ENCODE measurements at places on chromosomes 6 and 20. TPM values are rescaled to one million over a fixed set of nuclear protein-coding genes. Genes with fewer than 3 reads are reported as not detected.

DNA sequence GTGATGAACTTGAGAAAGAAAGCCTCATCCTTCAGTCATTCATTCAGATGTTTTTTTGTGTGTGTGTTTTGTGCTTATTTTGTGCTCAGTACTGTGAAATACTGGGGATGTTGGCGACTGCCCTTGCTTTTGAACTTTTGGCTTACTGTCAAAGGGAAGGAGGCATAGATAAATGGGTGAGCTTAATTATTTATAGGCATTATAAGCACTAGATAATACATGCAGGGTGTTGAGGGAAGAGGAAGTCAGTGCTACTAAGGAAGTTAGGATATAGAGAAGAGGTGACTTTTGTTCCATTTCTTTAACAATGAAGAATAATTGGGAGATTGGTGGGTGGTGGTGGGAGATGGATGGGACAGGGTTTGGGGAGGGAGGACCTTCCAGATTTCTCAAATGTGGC lies 23.6 kb downstream of the XRN2 start:
- no peak for DNase-seq

DNA sequence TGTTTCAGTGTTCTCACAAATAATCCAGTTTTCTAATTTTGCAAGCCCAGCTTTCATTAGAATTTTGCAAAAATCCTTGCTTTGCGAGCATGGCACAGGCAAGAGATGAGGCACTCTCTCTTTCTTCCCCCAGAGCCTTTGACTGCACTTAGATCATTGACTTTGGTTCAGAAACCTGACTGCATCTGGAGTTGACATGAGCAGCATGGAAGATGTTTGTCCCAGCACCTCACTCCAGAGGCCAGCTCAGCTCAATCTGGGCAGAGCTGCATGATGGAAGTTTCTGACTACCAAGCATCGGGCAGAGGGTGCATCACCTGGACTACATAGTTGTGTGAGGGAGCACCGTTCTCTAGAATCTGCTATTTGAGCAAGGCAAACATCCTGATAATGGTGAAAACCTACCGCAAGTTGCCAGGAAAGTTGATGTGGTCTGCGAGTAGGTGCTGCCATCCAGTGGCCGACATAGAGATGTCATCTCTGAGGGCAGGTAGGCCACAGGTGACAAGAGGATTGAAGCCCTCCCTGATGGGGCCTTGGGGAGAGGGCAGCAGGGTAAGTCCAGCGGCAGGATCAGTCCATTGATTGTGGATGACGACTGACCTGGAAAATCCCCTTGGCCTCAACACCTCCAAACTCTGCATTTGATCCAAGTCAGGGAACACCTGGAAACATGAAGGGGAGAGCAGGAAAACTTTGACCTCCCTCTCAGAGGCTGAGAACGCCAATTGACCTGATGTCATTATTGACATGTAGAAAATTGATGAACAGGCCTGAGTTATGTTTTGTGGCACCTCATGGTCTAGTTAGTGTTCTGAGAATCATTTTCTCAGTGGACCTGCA lies 3.8 kb upstream of the LPA start:
- DNase-seq: no peak

DNA sequence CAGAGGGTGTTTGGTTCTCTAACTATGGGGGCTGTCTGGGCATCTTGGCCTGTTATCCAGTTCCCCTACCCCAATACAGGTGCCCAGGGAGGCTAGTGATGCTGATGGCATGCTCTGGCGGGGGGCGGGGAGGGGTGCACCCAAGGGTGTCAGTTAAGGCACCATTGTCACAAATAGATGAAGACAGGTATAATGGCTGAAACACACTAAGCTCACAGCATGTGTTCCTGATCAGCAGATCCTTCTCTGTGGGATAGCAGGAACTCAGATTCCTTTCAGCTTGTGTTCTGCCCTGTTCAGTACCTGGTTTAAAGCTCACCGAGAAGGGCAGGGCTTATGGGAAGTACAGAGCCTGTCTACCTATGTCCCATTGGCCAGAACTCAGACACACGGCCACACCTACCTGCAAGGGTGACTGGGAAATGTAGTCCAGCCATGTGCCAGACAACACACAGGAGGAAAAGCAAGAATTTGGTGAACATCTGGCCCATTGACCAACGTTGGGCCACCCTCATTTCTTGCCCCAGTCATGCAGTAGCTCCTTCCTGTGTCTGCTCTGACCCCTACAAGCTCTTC lies 3.4 kb upstream of the RSPO4 start:
- peak; percentile 41 for DNase-seq

DNA sequence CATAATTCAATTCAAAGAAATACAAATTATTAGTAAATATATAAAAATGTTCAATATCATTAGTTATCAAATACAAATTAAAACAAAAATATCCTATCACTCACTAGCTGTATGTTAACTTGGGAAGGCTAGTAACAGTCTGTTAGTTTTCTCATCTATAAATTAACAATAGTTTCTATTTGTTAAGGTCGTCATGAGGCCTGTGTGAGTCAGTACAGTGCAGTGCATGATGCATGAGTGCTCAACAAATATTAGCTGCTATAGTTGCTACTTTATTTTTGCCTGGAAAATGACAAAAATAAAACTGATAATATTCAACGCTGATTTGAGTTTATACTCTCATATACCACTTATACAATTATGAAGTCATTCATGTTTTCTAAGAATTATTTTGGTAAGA lies 401.6 kb upstream of the RUNX2 start:
- no peak for DNase-seq

Gene SYNGAP1
- total RNA-seq: 70.5 TPM

- DNase-seq: no peak
These were observed 42.9 kb downstream of the ZFAND3 start for GRCh38 chr6:37862430-37862829.

- DNase-seq: no peak
These were observed 53.2 kb downstream of the MAP3K5 start for GRCh38 chr6:136739071-136739470.

GRCh38 chr6:13304101-13304500 lies 24.2 kb downstream of the TBC1D7 start:
- no peak for DNase-seq

DNA sequence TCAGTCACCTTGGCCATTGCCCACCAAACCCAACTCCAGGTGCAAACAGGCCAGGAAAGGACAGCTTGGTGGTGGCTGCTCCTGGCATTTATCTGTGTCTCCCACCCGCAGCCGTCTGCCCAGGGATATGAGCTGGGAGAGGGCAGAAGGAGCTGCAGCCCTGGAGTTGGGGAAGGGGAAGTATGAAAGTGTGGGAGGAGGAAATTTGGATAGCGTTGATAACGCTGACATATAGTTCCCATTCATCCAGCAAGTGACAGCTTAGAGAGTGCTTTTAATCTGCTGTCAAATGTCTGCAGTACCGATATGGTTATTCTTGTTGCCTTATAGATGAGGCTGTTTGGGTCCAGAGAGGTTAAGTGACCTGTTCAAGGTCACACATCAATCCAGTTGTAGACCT lies 741 bp downstream of the KCNK16 start:
- DNase-seq: no peak

- no peak for DNase-seq
These were observed 150.6 kb upstream of the HSF2 start for GRCh38 chr6:122248844-122249243.

- no peak for DNase-seq
These were observed 122.3 kb downstream of the TBXT start for GRCh38 chr6:166045173-166045859.

- DNase-seq: no peak
These were observed 39.8 kb downstream of the TGM6 start for GRCh38 chr20:2420510-2420909.

DNA sequence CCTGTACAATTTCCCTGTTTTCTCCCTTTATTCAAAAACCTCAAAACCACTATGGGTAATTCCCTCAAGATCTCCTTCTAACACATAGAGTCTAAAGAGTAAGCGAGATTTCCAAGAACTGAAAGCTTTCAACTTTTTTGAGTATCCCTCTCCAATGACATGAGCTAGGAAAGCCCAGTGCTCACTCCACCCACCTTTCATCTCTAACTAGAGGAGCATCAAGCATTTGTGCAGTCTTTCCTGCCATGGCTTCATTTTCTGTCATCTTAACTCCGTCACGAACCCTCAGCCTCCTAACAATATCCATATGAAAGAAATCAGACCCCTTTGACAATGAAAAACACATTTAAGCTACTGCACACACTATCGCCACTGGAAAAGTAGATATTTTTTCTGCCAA lies 91.9 kb upstream of the SUPT3H start:
- DNase-seq: no peak

Gene MYB
- 23.8 TPM for total RNA-seq

- no peak for DNase-seq
These were observed 2.2 kb downstream of the UBR2 start for GRCh38 chr6:42565823-42566613.

Gene RAET1L
- total RNA-seq: not detected

Gene DSP
- total RNA-seq: not detected

DNA sequence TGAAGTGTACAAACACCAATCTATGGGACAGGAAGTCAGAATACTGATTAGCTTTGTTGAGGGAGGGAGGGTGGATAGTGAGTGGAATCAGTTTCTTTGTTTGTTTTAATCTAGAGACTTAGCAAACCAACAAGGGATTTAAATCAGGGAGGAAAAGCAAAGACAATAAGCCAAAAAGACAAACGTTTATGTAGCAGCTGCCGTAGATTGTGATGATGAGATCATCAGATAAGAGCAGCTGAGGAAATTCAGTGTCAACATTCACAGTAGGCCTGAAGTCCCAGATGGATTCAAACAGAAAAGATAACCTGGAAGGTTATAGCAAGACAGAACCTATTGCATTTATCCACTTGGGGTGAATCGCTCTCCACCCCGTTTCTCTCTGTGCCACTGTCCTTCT lies 104.9 kb upstream of the SYNDIG1 start:
- no peak for DNase-seq

- no peak for DNase-seq
These were observed 594.5 kb upstream of the MAP3K7 start for GRCh38 chr6:91181416-91181815.

DNA sequence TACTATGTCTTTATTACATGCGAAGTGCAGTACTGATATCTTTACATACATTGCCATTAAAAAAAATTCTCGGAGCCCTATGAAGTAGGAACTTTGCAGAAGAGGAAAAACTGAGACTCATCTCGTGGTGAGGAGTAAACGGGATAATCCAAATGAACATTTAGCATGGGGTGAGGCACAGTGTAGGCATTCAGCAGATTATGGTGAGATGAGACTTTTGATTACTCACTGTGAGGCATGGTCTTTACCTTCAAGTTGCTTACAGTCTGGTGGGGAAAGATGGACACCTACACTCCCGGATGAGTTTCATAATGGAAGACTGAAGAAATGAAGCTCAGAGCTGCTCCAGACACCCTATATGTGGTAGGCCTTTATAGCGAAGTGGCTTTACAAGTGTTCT lies 1.4 kb downstream of the RPRD1B start:
- DNase-seq: no peak

DNA sequence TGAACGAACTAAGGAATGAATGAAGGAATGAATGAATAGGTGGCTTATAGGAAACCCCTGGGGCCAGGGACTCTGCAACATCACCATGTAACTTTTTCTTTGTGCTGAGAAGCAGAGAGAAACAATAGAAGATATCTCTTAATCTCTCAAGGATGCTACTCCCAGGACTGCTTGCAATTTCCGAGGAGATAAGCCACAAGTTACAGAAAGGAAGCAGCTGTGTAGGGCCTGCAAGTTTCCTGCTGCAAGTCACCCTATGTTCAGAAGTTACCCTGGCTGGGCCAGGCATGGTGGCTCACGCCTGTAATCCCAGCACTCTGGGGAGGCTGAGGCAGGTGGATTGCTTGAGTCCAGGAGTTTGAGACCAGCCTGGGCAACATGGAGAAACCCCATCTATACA lies 7.3 kb upstream of the MAVS start:
- DNase-seq: no peak

DNA sequence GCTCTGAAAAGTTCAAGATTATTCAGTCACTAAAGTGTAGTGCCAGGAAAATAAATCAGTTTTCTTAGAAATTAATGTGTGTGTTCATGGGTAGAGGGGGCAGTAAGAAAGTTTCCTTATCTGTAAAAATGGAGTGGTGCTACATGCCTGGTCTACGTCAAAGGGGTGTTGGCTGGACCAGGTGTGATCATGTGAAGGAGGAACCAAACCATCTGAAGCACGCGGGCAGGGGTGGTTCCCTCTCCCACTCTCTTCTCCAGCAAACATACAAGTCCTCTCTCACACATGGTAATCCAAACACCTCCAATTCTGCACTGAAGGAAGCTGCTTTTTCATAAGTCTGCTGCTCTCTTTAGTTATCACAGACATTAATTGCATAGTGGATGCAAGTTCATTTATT lies 63.1 kb downstream of the CLIC5 start:
- no peak for DNase-seq
